ENCODE measurements at places on chromosomes 3 and 15. TPM values are rescaled to one million over a fixed set of nuclear protein-coding genes. Genes with fewer than 3 reads are reported as not detected.

- DNase-seq = peak; percentile 12
Observed at GRCh38 chr3:12553921-12554391, 2.9 kb upstream of the MKRN2 start.

DNA sequence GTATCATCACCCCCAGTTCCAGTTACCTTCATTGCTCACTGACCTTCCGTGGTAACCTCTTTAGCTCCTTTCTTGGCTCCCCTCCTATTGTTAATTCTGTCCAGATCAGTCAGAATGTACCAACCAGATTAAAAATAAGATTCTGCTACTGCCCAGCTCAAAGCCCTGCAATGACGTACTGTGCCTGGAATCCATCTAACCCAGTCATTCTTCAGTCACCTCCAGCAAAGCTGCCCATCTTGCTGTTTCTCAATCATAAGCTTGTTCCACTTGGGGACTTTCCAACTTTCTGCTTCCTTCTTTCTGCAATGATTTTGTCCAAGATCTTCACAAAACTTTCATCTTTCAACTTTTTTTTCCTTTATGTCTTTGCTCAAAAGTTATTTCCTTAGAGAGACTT lies 512.0 kb upstream of the ZNF385D start:
- DNase-seq = peak; percentile 7

DNA sequence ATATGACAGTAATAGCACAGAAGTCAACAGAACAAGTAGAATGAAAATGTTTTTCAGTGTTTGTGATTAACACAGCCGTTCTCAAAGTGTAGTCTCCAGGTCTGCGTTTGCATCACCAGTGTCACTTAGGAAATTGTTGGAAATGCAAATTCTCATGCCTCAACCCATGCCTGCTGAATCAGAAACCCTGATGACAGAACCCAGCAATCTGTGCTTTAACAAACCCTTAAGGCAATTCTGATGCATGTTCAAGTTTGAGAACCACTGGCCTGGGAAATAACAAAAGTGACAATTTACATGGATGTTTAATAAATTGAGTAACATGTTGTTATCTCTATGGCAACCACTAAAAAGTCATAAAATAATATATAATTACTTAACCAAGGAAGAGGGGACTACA lies 103.1 kb upstream of the ATP11B start:
- peak; percentile 87 for DNase-seq

- DNase-seq = peak; percentile 85
Observed at GRCh38 chr3:156483426-156483825, 71.5 kb downstream of the SSR3 start.

- no peak for DNase-seq
Observed at GRCh38 chr3:58068122-58068809, 60.0 kb downstream of the FLNB start.

GRCh38 chr3:85838921-85839320 lies 880.1 kb downstream of the CADM2 start:
- no peak for DNase-seq

GRCh38 chr3:194382892-194383223 lies 13.3 kb upstream of the LRRC15 start:
- DNase-seq = no peak

GRCh38 chr3:120438216-120438615 lies 12.6 kb downstream of the FSTL1 start:
- DNase-seq = no peak

DNA sequence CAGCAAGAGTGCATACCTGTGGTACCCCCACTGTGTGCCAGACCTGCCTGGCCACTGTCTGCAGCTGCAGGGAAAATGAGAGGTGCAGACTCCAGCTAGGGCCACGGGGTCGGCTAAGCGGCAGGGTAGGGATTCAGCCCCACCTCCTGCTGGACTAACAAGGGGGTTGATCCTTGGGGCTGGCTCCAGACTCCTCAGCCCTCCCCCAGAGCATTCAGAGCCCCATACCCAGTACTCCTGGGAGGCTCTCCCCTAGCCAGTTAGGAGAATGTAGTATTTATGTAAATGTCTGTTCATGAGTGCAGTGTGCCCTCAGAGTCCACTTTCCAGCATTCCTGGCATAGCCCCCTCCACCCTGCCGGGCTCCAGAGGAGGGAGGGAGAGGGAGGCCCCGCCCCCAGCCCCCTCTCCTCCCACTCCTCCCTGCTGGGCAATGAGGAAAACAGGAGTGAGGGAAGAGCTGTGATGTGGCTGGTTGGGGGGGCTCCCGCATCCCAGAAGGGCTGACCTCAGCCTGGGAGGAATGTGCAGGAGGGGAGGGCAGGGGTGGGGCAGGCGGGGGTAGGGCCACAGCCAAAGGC lies 4.5 kb upstream of the SEMA3B start:
- peak; percentile 79 for DNase-seq

GRCh38 chr15:41798607-41799487 lies 24.6 kb downstream of the MAPKBP1 start:
- no peak for DNase-seq

GRCh38 chr3:83093222-83093572 lies 1331.8 kb upstream of the GBE1 start:
- no peak for DNase-seq

GRCh38 chr3:117705011-117705410 lies 995.4 kb downstream of the TUSC7 start:
- no peak for DNase-seq

DNA sequence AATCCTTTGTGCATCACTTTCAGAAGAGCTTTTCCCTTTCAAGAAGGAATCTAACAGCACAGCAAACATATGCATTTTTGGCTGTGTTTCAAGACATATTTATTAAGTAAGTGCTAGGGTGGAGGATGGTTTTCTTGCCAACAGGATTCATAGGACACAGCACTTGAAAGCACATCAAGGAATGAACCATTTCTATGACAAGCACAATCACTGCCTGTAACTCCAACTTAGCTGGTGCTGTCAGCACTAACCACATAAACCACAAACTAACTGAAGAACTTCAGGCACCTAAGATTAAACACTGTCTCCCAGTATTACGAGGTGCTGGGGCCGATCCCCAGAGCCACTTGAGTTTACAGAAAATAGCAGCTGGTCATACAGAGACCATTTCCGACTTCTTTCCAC lies 35.4 kb upstream of the SPRED1 start:
- peak; percentile 69 for DNase-seq

DNA sequence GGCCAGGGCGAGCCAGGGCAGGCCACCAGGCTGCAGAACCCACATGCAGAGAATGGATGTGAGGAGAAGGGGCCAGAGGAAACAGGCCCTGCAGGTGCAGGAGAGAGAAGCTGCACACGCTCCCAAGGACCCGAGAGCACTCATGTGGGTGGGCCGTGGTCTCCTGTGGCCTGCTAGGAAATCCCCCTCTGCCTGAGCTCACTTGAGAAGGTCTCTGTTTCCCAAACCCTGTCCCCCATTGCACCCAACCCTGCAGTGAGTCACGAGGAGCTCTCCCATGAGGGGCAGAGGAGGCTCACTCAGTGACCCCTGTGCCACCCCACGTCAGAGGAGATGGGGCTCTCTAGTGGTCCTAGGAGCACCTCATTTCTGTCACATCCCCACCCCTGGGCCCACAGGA lies 111.1 kb downstream of the KLF13 start:
- DNase-seq = no peak

Gene GRIP2
- total RNA-seq = under 0.01 TPM

Gene DOCK3
- 0.26 TPM for total RNA-seq

DNA sequence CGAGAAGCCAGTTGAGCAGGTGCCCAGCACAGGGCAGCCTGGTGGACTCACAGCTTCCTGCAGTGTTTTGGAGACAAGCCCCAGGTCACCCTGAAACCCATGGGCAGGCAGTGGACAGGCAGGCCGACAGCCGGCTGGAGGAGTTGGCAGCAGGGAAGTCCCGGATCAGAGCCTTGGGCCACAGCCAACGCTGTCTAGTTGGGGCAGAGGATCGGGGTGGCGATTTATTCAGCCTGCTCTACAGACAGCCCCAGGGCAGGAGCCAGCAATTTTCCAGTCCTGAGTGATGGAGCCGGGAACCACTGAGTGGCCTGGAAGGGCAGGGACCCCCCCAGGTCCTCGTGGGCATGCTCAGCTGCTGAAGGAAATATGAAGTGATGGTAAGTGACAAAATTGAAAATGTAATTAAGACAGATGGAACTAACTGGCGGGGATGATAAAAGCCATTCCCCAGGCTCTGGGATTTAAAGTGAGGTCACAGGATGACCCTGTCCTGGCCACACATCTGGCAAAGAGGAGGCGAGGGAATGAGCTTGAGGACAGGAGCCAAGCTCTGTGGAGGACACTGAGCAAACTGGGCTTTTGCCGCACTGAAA lies 34.4 kb upstream of the TBC1D21 start:
- no peak for DNase-seq

GRCh38 chr15:80669663-80670273 lies 25.3 kb upstream of the ABHD17C start:
- peak; percentile 69 for DNase-seq

GRCh38 chr15:27582726-27583410 lies 516.2 kb downstream of the OCA2 start:
- DNase-seq = no peak

GRCh38 chr3:96007650-96008195 lies 806.7 kb upstream of the EPHA6 start:
- no peak for DNase-seq

GRCh38 chr3:194215392-194215791 lies 79.4 kb downstream of the HES1 start:
- no peak for DNase-seq

DNA sequence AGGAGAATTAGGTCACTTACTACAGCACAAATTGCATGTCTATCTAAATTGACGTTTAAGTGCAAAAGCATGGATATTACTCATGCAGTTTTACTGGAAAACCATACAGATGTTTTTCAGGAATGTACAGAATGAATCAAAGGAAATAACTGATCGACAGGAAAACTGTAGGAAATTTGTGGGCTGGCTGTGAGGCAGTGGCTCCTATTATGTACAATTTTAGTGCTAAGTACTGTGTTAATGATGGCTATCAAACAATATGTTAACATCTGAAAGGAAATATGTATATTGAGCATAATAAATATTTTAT lies 6.9 kb downstream of the NUDT16 start:
- DNase-seq = peak; percentile 8

Gene WDR48
- total RNA-seq = 20.0 TPM

GRCh38 chr15:59764775-59765174 lies 75.7 kb upstream of the BNIP2 start:
- peak; percentile 14 for DNase-seq

GRCh38 chr3:104510131-104510849 lies 856.4 kb upstream of the ALCAM start:
- peak; percentile 4 for DNase-seq

- no peak for DNase-seq
Observed at GRCh38 chr3:79809106-79809505, 41.3 kb upstream of the ROBO1 start.

DNA sequence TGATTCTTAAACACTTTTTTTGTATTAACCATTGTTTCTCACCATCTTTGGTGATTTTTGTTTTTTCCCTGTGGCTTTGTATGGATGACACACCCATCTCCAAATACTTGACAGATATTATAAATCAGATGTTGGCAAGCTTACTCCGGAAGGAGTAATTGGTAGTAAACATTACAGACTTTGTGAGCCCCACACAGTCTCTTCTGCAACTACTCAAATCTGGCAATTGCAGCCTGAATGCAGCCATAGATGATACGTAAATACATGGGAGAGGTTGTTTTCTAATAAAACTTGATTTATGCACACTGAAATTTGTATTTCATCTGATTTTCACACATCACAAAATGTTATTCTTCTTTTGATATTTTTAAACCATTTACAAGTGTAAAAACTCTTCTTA lies 331.5 kb downstream of the ARPP21 start:
- DNase-seq = no peak

Gene CMTM6
- 95.8 TPM for total RNA-seq

Gene GOLGA8R
- total RNA-seq = 2.8 TPM

Gene RLBP1
- not detected for total RNA-seq

DNA sequence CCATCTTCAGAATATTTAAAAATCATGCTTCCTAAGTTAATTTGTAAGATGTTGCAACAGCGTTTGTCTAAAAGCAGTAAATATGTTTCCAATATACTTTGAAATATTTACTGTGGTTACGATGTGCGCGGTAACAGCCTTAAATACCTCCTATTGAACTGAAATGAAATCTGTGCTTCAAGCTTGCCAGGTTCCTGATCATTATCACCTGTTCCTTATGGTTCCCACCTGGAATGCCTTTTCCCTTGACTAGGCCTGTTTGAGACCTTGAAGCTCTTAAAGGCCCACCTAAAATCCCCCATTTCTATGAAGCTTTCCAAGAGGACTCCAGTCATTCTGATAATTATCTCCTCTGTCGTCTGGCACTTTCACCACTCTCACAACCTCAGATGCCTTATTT lies 146.7 kb downstream of the NAALADL2 start:
- DNase-seq = no peak

Gene FBXW12
- total RNA-seq = not detected

GRCh38 chr3:155880286-155880685 lies 9.8 kb downstream of the GMPS start:
- no peak for DNase-seq

DNA sequence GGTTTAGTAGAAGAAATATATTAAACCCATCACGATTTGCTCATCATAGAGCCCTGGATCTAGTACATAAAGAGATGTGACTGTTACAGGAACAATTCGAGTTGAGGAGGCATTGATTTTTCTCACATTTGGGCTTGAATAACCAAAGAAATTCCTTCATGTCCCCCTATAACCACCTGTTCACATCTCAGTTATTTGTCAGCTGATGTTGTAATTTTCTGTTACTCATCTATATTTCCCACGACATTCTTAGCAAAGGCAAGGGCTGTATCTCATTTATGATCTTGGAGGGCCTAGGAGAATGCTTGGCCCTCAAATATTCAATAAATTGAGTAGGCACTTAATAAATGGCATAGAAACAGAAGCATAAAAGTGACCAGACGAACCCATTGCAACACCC lies 36.4 kb upstream of the GYG1 start:
- no peak for DNase-seq

- DNase-seq = no peak
Observed at GRCh38 chr3:176561826-176562225, 635.5 kb downstream of the TBL1XR1 start.

Gene UNC13C
- 0.64 TPM for total RNA-seq

DNA sequence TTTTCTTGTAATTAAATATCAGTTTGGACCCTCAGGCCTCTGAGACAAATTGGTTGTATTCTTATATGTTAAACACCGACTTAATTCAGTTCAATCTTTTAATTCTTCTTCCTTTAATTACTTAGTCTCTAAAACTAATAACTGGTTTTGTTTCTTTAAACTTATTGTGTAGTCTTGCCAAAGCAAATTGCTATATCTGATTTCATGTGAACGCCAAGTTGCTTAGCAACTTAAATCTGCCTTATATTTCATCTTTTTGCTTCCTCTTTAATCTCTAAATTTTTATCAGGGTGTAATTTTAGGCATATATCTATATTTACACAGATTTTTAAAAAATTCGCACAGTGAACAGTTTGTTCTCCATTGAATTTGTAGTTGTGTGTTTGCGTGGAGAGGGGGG lies 82.2 kb downstream of the CADM2 start:
- DNase-seq = no peak

Gene CPA3
- total RNA-seq = not detected

GRCh38 chr3:62252438-62253157 lies 120.8 kb downstream of the FEZF2 start:
- DNase-seq = peak; percentile 10

- DNase-seq = no peak
Observed at GRCh38 chr15:64877435-64877834, 34.3 kb upstream of the ANKDD1A start.

Gene AP3B2
- not detected for total RNA-seq

GRCh38 chr15:85726454-85726853 lies 68.3 kb downstream of the KLHL25 start:
- no peak for DNase-seq

All from bronchial epithelial cell (primary cell).